Stimulated activated CD4-positive, alpha-beta T cell treated with anti-CD3 and anti-CD28 coated beads, Interleukin-12 subunit alpha, Interleukin-12 subunit beta, amount 100 ng/mL, for 24 hours (primary cell): ENCODE measurements at places on chromosomes 6 and 20.

DNA sequence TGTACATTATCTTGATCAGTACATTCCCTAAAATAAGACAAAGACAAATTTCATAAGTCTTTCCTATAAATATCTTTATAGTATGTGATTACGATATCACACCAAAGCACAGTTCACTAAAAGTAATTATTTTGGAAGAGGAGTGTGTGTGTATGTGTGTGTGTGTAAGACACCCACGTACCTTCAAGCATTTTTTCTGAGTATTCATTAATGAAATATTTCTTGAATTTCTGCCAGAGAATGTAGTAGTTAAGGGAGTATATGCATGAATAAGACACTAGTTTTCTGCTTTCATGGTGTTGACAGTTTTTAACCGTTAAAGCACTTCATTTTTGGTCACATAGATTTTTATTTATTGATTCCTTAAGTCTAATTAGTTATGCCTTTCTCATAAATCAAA lies 36.8 kb downstream of the MANEA start:
- DNase-seq: no peak

- DNase-seq: no peak
Measured at GRCh38 chr6:35426074-35426473, 26.1 kb upstream of the FANCE start.

DNA sequence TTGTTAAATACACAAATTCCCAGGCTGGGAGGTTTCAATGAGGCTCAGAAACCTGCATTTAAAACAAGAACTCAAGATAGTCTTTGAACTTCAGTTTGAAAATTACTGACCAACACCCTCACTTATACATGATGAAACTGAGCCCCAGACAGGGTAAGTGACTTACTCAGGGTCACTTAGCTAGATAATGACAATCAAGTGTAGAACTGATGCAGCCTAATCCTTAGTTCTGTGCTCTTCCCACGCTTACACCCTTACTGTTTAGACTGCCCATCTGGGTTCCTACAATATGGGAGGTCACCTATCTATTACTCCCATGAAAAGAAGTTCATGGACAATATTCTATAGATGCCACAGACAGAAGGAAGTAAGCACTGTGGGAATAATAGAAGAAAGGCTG lies 24.5 kb upstream of the FAM135A start:
- DNase-seq: no peak

- no peak for DNase-seq
Measured at GRCh38 chr20:40540166-40540565, 148.9 kb downstream of the MAFB start.

GRCh38 chr20:59334651-59335300 lies 34.4 kb downstream of the EDN3 start:
- no peak for DNase-seq

DNA sequence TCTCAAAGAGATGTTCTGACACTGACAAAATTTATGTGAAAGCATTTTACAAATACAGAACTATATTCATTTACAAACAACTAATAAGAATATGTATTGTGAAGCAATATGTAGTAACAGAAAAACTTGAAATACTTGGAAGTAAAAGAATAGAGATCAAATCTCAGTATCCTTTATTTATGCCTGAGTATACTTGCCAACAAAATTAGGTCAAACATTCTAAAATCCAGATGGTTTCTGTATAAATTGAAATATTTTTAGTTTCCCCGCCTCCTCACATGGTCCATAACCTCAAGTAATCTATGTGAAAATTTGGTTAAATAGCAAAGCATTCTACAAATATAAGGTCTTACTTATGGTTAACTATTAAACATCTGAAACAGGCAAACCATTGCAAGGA lies 545.4 kb downstream of the EYS start:
- DNase-seq: no peak
